ENCODE measurements at places on chromosomes 5 and 9.

DNA sequence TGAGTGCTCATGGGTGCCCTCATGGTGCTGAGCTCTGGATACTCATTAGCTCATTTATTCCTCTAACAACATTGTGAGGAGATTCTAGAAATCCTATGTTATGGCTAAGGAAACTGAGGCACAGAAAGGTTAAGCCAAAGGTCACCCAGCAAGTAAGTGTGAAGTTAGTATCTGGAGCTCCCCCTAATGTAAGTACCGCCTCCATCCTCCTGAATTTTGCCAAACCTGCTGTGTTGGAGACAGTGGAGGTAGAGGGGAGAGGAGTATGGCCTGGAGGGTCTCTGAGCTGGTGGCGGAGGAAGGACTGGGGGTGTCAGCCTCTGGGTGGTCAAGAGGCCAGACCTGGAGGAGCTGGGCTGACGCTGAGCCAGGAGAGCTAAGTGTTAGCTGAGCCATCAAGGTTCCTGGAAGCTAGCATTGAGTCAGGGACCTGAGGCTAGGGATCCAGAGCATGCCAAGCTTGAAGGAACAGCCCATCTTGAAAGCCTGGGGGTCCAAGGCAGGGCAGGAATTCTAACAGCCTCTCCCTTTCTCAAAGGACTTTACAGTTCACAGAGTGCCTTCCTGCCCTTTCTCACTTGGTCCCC is 114.8 kb downstream of the RGS3 start:
- DNase-seq, result no peak

GRCh38 chr9:68643901-68644809 is 60.9 kb upstream of the PIP5K1B start:
- DNase-seq, result no peak

- no peak for DNase-seq
Measured at GRCh38 chr9:86598411-86599239, 244.4 kb upstream of the TUT7 start.

- no peak for DNase-seq
Measured at GRCh38 chr5:42749020-42749419, 7.6 kb upstream of the CCDC152 start.

DNA sequence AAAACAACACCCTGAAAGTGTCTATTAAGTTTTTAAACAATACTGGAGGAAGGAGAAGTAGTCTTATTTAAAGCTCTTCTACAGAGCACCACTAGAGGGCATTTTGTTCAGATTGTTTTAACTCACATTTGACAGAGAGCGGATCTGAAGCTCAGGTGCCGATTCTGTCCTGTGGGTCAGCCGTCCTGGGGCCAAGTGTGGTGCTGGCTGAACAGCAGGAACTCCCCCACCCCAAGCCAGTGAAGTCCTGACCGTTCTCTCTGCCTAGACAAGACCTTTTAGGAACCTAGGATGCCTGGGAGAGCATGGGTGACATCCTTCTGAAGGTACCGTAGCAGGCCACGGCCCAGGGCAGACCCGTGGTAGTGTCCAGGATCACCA is 3.9 kb downstream of the EXOC3 start:
- no peak for DNase-seq

DNA sequence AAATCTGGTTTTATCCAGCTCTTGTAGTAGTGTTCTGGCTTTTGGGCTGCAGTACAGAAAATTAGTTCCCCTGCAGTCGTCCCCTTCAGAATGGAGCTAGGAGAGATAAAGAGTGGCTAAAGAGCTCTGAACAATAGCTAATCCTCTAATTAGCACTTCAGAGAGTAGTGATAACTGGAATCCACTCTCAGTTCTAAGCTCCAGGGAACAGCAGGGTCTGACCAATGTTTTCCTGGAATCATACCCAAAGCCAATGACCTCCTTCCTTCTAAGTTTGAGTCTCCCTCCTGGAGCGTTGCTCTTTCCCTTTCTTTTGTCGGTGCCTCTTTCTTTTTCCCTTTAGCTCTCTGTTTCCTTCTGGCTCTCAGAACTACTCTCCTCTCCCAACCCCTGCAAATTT is 47.4 kb downstream of the MFAP3 start:
- no peak for DNase-seq

DNA sequence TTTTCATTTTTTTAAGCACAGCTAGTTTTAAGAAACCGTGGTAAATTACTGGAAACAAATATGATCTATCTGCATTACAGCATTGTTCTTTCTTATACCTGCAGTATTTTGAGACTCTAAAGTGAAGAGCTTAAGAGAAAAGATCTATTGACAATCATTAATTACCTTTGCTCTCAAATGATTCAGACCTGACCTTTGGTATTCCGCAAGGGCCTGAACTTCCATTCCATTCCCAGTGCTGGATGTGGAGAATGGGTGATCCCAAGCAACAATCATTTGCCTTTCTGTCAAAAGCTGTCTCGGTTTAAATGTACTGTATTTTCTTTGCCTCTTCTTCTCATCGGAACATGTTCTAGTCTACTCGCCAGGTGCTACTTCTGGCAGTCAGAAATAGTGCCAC is 18.9 kb downstream of the NREP start:
- DNase-seq, result no peak

GRCh38 chr5:175880213-175880612 is 8.8 kb downstream of the CPLX2 start:
- DNase-seq, result no peak

DNA sequence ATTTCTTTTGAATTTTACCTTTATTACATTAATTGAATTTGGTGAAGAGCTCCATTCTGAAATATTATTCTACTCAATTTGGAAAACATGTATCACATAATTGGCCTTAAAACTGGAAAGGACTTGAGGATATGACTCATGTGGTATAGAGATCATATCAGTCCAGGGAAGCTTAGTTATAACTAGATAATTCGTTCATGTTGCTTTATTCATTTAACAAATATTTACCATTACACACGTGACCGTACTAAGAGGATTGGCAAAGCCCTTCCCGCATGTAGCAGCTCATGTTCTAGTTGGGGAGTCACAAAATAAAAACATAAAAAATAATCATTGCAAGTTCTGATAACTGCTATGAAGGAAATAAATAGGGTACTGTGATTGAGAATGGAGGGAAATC is 1816.5 kb downstream of the MAT2B start:
- DNase-seq, result no peak

DNA sequence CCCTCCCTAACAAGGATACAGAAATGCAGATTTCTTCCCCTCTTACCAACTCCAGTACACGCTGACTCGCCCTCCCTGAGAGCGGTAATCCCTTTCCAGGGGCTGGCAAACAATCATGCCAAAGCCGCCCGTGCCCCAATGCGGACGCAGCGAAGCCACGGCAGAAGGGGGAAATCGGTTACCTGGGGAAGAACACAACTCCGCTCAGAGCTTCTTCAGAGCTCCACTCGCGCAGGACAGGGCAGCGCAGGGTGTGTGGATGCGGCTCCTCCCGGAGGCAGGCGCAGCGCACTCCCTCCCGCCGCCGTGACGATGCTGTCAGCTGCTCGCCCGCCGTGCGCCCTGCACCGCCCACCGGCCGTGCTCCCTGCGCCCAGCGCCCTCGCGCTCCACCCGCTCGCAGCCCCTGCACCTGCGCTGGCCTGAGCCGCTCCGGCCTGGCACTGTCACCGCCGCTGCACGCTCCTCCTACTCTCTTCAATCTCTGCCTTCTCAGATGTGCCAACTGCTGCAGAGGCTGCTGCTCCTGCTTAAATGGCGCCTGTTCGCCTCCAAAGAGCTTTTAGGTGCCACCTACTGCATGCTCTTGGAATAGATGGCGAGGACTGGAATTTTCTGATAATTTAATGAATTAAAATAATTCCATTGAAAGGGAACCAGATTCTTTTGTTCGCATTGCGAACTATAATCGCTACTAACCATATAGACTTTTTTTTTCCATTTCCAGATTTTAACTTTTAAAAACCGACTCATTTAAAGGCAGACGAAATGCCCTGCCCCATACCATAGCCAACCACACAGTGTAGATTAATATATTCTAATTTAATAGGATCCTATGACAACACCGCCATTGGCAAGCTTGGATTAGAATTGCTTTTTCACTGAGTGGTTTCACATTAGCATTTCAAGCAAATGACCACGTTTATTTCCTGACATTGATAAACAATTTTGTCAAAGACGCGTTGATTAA is at the start of gene DIRAS2:
Gene DIRAS2 (minus strand): TSS at position 255 of the 970 bp plus-strand sequence. CDS start 28,997 bp downstream, outside the sequence.
- DNase-seq, result no peak

GRCh38 chr5:88745093-88745696 is 137.8 kb downstream of the MEF2C start:
- DNase-seq, result no peak

GRCh38 chr5:134008266-134008749 is 3.5 kb upstream of the VDAC1 start:
- DNase-seq, result no peak

DNA sequence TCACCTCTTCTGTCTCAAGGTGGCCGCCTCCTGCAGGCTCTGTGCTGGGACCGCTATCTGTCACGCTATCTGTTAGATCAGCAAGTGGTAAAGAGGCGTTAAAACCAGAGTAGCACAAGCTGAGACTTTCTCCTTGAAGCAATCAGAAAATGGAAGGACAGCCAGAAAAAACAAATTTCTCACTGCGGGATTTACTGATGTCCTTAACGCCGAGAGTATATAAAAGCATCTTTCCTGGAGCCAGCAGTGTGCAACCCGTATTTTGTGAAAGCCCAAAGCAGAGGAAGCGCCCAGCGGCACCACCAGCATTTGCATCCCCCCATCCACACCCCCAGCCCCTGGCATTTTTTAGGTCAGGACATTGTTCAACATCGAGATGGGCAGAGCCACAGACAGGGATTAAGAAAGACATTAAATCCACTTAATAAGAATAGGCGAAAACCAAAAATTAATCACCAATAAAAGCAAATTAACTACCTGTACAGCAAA is 48.6 kb downstream of the DUSP1 start:
- DNase-seq, result no peak

DNA sequence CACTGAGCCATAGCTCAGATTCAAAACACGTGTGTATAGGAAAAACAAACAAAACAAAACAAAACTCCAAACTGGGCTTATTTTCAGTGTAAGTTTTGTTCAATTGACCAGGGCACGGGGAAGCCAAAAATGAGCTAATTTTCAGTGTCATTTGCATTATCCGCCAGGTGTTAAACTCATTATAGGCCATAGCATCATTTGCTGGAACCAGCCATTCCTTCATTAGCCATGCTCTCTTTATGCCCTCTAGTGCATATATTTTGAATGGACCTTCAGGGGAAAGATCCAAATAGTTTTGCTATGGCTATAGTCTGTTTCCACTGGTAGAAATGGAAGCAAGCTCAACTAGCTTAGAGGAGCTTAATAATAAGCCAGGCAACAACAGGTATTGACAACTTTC is 1205.2 kb upstream of the DMAC1 start:
- no peak for DNase-seq

- DNase-seq, result no peak
Measured at GRCh38 chr5:158084292-158084691, 225.3 kb upstream of the CLINT1 start.

GRCh38 chr9:110546411-110546871 is 33.1 kb downstream of the SVEP1 start:
- DNase-seq, result no peak

GRCh38 chr5:159878988-159879471 is 37.3 kb upstream of the ADRA1B start:
- no peak for DNase-seq

DNA sequence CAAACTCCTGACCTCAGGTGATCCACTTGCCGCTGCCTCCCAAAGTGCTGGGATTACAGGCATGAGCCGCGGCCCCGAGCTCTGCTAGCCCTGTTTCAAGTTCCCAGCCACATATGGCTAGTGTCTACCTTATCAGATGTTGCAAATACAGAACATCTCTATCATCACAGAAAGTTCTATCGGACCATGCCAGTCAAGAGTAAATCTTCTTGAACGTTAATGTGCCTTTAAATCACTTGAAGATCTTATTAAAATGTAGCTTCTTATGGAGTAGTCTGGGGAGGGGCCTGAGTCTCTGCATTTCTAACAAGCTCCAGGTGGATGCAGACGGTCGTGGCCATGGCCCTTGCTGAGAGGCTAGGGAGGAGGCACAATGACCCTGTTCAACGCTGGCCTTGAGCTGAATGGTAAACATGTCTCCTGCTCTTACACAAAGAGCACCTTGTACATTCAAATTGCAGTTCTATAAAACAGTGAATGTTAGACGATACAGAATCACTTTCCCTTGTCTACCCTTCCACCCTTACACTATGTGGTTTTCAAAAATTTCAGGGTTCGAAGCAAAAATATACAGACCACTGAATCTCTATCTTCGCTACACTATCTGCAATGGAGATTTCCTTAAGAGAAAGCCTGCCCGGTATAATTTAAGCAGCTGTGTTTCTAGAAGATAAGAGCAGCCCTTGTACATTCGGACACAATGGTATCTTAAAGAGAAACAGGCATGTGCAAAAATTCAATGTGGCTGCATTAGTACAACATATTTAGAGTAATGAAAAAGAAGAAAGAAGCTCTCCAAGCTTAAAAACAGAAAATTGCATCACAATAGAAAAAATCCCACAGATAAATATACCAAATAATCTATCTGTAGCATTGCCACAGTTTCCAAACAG is 114.1 kb downstream of the FRMD3 start:
- no peak for DNase-seq

GRCh38 chr5:147049764-147050163 is 171.2 kb upstream of the PPP2R2B start:
- no peak for DNase-seq

DNA sequence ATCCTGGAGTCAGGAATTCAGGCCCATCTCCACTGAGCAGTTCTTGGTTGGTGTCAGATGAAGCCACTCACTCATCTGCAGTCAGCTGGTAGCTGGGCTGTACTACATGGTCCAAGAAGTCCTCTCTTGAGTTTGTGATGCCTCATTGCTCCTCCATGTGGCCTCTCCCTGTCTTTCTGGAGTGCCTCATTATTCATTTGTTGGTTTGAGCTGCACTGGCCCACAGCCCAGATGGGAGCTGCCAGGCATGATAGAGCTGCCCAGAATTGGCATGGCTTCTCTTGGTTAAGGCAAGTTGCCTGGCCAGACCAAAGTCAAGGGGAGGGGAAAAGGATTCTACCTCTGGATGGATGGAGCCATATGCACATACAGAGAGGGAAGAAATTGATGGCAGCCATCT is 8.0 kb downstream of the PTCD2 start:
- no peak for DNase-seq

GRCh38 chr9:4138180-4138579 is 161.7 kb downstream of the GLIS3 start:
- no peak for DNase-seq

- DNase-seq, result no peak
Measured at GRCh38 chr9:83062651-83063527, at the start of gene RASEF. TSS of gene RASEF (minus strand) at chr9:83063142. CDS start at chr9:83062867, 275 bp downstream.

All from activated T-cell treated with anti-CD3 and anti-CD28 coated beads for 4 hours (primary cell).